ENCODE measurements at places on chromosomes 7 and 10.

DNA sequence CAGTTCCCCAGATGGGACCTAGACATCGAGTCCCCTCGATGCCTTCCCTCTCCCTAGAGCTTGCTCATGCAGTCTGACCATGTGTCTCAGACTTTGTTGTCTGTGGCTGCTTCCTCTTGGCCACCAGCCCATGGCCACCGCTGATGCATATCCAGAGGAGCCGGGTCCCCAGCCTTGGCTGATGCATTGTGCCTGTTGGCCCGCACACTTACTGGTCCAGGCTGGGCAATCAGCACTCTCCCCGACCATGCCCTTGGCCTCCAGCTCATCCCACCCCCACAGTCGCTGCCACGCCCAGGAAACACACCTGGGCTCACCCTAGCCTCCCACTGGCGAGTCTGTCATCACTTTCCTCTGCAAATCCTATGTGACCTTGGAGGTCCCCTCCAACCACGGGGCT is 10.1 kb downstream of the NPC1L1 start:
- DNase-seq = no peak

GRCh38 chr7:27149842-27150567 is 2.4 kb downstream of the HOXA3 start:
- no peak for DNase-seq

GRCh38 chr7:110988890-110989501 is 101.9 kb upstream of the LRRN3 start:
- no peak for DNase-seq

DNA sequence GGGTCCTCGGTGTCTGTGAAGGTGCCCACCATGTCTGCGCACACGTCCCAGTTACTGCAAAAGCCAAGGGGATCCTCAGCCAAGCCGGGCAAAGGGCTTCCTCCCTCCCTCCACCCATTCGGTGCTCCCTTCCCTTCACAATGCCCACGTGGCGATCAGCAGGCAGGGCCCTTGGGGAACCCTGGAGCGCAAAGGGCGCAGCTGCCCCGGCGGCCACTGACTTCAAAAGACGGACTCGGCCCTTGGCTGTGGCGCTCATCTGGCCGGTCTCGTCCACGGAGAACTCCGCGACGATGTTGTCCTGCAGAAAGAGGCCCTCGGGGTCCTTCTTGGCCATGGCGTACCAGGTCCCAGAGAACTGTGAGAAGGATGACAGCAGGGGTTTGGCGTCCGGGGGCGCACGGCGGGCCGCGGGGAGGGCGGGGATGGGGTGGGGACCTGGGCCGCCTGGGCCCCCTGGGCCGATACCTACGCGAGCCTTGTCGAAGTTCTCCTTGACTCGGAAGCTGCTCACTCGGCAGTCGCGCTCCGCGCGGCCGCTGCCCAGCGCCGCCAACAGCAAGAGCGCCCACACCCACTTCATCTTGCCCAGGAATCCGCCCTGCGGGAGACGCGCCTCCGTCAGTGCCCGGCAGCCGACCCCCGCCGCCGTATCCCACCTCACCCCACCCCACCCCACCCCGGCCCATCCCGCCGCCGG is 439 bp downstream of the RBP4 start:
- DNase-seq = no peak

- DNase-seq = no peak
Measured at GRCh38 chr7:50712252-50713122, 70.2 kb downstream of the GRB10 start.

- DNase-seq = no peak
Measured at GRCh38 chr7:95126053-95126709, 198.2 kb downstream of the PON1 start.

DNA sequence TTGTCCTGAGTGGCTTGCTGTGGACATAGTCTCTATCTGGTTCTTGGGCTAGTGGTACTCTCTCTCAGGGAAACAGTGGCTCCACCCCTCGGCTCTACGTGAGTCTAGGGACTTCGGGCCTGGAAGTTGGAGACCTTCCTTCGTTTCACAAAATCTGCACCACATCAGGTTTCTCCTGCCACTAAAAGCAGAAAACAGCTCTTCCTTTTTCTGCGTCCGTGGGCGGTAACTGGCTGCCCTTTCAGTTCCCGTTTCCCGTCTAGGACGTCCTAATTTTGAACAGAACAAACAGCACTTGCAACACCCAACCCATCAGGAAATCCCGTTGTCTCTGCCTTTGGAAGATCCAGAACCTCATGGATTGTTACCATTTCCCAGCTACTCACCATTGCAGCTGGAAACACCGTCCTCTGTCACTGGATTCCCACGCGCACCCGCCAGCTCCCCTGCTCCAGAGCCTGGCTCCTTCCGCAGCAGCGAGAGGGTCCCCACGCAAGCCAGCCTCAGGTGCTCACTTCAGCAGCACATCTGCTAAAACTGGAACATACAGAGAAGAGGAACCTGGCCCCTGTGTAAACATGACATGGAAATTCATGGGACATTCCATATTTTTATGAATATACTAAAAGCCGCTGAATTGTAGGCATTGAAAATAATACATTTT is 311.4 kb upstream of the AKR1E2 start:
- no peak for DNase-seq

- DNase-seq = no peak
Measured at GRCh38 chr10:70324339-70324861, 40.6 kb upstream of the NPFFR1 start.

- DNase-seq = no peak
Measured at GRCh38 chr10:31018356-31018750, 13.3 kb downstream of the ZNF438 start.

GRCh38 chr10:42933448-42934340 is 143.2 kb upstream of the RET start:
- no peak for DNase-seq

- no peak for DNase-seq
Measured at GRCh38 chr7:44706788-44707557, 41.7 kb upstream of the ZMIZ2 start.

DNA sequence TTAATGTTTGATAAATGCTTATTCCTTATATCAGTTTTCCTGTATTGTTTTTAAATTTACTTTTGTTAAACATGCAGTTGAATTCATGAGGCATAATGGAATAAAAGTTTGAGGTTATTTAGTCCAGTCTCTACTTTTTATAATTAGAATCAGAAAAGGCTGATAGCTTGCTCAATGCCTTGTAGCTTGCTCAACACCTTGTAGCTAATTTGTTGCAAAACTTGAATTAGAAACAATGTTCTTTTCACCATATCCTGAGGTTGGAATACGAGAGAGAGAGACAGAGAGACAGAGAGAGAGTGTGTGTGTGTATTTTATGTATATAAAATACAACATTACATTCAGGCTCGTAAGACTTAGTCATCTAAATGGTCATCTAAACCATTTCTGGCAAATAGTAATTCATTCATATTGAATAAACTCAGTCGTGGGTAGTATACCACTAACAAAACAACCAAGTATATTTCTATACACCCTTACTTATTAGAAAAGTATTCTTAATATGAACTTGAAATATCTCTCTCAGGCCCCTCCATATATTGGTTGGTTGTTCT is 243.5 kb downstream of the ADK start:
- DNase-seq = no peak

DNA sequence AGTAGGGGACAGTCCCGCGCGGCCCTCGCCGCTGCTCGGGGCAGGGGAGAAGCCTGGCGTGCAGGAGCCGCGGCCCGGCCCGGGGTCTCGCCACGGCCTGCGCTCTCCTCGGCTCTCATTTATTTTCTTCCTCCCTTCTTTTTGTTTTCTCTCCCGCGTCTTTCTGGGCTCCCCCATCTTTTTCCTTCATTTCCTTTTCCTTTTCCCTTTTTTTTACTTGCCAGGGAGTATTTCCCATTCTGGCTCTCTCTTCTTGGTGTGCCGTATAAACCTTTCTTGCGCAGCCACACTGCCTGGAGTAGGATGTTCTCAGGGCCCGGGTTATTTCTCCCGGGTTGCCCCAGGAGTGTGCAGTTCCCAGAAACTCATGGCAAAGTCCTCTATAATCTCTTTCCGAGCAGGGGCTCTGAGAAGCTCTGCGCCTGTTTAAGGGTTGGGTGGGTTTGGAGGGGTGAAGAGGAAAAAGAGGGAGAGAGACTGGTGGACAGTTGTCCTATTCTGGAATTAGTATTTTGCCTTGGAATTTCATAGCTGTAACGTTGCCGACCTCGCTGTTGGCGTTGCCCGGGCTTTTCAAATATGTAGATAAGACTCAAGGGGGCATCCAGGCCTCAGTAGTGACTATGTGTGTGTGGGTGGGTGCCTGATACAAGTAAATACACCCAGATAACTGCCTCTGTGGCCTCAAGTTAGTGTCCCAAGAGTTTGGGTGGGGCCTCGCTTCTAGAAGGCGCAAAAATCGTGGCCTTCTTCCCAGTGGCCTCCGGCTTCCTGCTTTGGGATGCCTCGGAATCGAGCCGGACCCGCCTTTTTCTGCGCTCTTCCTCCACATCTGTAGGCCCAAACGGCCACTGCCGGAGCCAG is 4.3 kb upstream of the ZNF503 start:
- DNase-seq = no peak

DNA sequence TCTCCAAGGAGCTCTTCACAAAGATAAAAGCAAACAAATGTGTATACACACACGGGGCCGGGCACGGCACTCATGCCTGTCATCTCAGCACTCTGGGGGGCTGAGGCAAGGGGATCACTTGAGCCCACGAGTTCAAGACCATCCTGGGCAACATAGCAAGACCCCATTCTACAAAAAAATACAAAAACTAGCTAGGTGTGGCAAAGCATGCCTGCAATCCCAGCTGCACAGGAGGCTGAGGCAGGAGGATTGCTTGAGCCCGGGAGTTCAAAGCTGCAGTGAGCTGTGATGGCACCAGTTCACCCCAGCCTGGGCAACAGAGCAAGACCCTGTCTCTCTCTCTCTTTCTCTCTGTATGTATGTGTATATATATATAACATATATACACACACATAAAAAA is 22.3 kb downstream of the TTYH3 start:
- no peak for DNase-seq

GRCh38 chr7:29401769-29402168 is 161.9 kb upstream of the PRR15 start:
- no peak for DNase-seq

DNA sequence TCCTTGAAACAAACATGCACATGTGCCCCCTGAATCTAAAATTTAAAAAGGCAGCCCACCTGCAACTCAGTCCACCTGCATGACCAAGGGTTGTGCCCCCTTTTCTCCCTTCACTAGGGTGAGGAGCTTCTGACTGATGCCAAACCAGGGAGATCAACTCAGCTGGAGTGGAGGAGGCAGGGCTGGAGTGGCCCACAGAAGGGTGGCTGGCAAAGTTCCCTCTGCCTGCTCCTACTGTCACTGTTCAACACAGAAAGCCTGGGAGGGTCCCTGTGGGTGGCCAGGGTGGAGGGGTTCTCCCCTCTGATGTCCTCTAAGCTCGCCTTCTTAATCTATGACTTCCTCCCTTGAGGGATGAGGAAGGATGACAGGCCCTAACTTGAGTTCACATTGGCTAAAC is 55.7 kb upstream of the ANTXRL start:
- no peak for DNase-seq

DNA sequence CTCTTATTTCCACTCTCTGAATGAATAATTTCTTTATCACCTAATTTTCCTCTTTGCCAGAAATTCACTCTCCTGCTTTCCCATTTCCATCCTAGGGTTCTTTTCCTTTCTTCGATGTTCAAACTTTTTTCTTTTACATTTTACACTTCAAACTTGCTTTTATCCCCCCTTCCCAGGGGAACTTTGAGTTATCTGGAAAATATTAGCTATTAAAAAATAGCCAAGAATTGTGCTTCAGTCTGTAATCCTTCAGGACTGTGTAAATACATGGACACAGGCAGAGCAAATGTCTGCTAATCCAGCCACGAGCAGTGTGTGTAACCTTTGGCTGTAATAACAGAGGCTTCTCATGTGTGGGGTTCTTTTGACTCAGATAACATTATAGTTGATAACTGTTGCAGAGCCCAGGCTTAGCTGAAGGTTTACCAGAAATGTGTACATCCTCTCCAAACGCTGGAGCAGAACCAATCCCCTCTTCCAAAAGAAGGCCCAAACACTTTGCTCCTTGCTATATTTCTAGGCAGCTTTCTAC is 4.6 kb downstream of the ASB4 start:
- DNase-seq = no peak
